ENCODE measurements at places on chromosomes 5 and 9.

GRCh38 chr9:96604004-96604319 is 15.7 kb downstream of the CDC14B start:
- no peak for DNase-seq

DNA sequence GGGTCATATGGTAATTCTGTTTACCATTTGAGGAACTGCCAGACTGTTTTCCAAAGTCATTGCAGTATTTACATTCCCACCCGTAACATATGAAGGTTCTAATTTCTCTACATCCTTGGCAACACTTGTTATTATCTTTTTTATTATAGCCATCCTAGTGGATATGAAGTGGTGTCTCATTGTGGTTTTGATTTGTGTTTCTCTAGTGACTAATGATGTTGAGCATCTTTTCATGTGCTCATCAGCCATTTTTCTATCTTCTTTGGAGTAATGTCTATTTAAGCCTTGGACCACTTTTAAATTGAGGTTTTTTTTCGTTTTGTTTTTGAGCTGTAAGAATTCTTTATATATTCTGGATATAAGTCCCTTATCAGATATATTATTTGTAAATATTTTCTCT is 132.8 kb upstream of the RUSC2 start:
- no peak for DNase-seq

DNA sequence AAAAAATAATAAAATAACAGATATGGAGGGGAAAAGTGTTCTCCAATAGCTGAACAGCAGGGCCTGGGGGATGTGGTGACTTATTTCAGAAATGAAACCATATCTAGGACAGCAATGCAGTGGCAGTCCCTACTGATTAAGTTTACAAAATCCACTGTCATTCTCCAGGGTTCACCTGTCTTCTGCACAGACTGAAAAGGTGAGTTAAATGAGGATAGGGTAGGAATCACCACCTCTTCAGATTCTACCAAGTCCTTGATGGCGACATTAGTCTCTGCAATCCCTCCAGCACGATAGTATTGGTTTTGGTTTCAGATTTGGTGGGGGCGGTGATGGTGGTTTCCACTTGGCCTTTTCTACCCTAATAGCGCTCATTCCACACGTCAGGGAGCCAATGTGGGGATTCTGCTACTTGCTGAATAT is 32.3 kb upstream of the NPM1 start:
- no peak for DNase-seq

GRCh38 chr5:65919773-65920172 is 6.6 kb upstream of the ERBIN start:
- no peak for DNase-seq

DNA sequence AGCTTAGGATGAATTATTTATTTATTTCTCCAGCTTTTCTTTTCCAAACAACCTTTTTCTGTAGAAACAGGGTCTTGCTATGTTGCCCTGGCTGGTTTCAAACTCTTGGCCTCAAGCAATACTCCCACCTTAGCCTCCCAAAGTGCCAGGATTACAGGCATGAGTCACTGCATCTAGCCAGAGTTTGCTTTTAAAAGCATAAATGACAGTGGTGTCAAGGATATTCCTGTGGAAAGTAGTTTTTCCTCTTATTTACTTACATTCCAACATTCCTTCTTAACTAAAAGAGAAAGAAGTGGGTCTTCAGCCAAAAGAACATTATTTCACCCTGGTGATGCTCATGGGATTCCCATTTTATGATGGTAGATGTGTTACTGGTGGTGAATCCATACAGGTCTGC is 62.4 kb downstream of the GRIA1 start:
- no peak for DNase-seq

DNA sequence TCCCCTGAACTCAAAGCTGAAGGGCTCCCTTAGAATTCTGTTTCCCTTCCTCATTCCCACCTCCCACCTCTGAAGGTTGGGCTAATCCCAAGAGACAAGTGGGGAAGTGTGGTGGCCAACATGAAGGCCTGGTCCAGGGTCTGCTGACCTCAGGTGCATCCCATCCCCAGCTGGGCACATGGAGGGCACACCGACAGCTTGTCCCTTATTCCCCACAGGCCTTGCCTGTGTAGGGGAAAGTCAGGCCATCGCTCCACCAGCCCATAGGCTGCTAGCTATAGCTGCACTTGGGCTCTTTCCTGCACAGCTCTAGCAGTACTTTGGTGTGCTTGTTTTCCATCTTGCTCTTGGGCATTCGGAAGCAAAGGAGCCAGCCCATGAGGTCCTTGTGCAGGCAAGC is 247.7 kb downstream of the CDH12 start:
- no peak for DNase-seq

DNA sequence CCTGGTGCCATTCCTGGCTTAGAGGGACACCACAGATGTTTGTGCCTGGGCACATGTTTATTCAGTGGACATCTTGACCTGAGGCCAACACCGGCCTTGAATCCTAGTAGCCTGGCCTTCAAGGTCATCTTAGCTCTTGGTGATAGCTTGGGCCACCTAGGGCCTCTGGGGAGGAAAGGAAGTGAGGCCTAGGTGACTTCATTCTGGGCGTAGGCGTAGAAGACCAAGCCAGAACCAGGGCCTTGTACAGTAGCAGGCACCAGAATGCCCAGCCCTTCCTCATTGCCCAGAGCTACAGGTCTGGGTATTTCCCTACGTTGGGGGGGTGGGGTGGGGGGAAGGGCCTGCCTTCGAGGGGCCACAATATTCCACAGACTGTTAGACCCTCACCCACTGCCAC is 33.8 kb downstream of the WNK2 start:
- DNase-seq: no peak

GRCh38 chr5:52255308-52255707 is 532.4 kb upstream of the ITGA1 start:
- DNase-seq: no peak

- DNase-seq: no peak
Measured at GRCh38 chr5:156241266-156241665, 85.7 kb upstream of the SGCD start.

GRCh38 chr5:32710550-32711361 is at the start of gene NPR3:
Gene NPR3, plus strand, starts transcription at chr5:32711321. Its CDS starts 456 bp downstream, at chr5:32711777.
- no peak for DNase-seq

DNA sequence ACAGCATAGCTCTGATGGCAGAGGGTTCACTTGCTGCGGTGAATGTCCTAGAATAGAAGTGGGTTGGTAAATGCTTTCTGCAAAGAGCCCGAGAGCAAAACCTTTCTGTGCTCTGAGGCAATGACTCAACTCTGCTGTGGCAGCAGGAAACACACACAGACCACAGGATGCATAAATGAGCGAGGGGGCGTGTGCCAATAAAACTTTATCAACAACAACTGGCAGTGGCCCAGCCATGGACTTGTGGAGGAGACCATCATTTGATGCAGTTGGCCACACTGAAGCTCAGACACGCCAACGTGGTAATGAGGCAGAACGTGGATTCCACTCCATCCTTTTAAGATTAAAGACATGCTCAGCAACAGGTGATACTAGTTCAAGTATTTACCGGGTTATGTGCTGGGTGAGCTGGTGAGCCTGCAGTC is 6.8 kb downstream of the MRPL36 start:
- DNase-seq: no peak

DNA sequence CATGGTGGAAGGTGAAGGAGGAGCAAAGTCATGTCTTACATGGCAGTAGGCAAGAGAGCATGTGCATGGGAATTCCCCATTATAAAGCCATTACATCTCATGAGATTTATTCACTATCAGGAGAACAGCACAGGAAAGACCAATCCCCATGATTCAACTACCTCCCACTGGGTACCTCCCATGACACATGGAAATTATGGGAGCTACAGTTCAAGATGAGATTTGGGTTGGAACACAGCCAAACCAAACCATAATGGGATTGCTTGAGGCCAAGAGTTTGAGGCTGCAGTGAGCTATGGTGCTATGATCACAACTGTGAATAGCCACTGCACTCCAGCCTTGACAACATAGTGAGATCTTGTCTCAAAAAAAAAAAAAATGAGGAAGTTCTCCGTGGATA is 581.8 kb downstream of the TAF11L14 start:
- no peak for DNase-seq

GRCh38 chr9:112162621-112163413 is 12.3 kb downstream of the SUSD1 start:
- no peak for DNase-seq

DNA sequence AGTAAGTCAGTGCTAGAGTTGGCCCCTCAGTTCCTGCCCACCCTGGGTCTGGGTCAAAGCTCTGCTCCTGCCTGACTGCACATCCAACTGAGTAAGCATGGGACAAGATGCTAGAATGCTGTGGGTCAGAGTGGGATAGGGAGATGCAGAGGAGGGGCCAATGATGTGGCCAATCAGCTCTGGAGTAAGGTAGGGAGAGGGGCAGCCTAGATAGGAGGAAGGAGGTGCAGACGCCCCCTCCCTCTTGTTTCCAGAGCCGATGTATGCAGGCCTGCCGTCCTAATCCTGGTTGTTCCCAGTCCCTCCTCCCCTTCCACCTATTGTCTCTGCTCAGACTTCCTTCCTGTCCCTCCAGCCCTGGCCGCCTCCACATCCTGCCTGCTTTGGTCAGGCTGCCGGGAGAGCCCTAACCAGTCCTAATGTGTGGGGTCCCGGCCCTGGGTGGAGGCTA is 1.3 kb downstream of the ARAP3 start:
- no peak for DNase-seq

DNA sequence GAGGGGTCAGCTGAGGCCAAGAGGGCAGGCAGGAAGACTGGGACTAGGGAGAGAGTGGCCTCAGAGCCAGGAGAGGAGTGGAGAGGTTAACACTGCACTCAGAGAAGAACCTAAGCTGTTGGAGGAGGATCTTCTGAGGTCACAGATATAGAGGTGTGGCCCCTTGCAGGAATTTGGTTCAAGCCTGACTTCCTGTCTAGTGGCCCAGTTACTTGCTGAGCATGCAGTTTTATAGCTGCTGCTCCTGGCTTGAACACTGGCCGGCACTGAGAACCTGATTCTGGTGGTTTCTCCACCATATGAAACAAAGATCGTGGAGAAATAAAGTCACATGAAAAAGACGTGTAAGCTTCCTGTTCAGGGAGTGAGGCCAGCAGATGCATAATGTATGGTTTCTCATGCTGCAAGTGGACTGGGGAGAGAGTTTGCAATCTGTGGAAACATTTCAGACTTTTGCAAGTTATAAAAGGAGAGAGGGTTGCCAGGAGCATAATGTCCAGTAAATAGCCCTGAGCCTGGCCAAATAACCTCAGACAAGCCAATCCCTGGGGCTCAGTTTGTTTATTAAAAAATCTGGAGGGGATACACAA is 82.6 kb downstream of the GALNT10 start:
- no peak for DNase-seq

DNA sequence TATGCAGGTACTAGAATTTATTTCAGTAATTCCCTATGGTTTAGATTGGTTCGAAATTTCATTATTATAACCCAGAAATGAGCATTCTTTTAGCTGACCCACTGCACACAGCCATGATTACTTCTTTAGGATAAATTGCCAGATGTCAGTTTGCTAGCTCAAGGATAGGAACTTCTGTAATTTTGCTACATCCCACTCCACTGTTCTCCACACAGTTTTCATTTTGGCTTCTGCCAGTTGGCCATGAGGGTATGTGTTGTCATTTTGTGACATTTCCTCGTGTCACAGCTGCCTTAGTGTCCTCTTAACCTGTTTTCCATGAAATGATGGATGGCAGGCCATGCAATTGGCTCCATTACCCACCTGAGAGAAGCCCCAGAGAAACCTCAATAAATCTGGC is 16.2 kb upstream of the LCP2 start:
- DNase-seq: no peak

DNA sequence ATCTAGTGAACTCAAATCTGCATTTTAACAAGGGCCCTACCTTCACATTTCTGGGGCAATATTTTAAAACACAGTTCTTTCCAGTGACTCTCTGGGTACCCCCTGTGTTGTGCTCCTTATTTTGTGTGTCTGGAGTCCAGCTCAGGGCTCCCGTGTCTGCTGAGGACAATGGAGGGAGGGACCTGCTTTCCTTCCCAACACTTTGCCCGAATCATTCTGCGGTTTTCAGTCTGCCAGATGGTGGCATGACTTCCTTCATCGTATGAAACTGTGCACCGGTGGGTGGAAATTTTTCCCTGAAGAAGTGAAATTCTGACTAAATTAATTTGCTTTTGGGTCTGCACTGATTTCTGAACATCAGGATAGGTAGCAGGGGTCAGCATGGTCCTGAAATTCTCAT is 153.6 kb upstream of the CD180 start:
- DNase-seq: peak; percentile 52

- DNase-seq: no peak
Measured at GRCh38 chr9:24572406-24572805, 26.7 kb upstream of the IZUMO3 start.

- no peak for DNase-seq
Measured at GRCh38 chr9:124871156-124871561, 9.2 kb downstream of the ARPC5L start.

- DNase-seq: peak; percentile 37
Measured at GRCh38 chr5:103938146-103938695, 375.6 kb upstream of the NUDT12 start.

DNA sequence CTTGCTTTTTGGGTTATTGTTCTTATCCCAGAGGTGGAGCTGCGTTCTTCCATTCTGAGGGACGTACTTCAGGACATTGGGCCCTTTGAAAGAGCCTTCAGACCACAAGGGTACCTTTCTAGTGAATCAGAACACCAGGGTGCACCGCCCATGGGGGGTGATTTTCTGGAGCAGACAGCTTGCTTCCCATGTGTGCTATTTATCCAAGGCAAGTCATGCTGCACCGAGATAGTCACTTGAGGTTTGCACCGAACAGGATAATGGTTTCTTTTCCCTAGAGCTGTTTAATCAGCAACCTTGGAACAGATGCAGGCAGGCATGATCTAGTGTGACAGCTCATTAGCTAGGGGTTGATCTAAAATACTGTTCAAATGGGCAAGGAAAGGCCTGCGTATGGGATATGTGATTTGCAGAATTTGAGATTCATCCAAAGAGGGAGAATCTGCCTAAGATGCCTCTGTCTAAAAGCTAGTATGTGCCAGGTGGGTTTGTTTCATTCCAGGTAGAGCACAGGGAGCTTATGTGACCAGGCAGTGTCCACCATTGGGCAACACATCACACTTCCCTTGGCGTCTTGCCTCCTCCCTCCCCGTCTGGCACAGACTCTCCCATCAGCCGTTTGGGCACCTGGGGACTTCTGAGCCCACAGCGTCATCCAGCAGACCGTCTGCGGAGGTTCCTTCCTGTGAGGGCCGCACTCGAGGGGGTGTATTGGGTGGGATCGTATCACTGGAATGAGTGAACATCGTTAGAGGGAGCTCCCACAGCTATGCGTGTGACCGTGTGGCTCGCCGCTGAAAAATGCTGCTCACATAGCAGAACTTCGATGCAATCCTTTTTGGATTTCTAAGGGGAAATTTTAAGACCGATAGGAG is 23.0 kb downstream of the ABL1 start:
- DNase-seq: peak; percentile 43

GRCh38 chr9:116959809-116960208 is 272.7 kb downstream of the TRIM32 start:
- no peak for DNase-seq

GRCh38 chr5:72511774-72512592 is 4.8 kb upstream of the ZNF366 start:
- no peak for DNase-seq

GRCh38 chr5:5104550-5104949 is 35.6 kb upstream of the ADAMTS16 start:
- DNase-seq: no peak

- no peak for DNase-seq
Measured at GRCh38 chr5:71925608-71926091, 181.6 kb upstream of the MAP1B start.

- DNase-seq: no peak
Measured at GRCh38 chr9:15711931-15712330, 159.1 kb downstream of the CCDC171 start.

Measured in NCI-H1694 treated with DMSO at 0.1 percent for 48 hours (cell line).